ENCODE measurements at places on chromosomes 11 and 22.

DNA sequence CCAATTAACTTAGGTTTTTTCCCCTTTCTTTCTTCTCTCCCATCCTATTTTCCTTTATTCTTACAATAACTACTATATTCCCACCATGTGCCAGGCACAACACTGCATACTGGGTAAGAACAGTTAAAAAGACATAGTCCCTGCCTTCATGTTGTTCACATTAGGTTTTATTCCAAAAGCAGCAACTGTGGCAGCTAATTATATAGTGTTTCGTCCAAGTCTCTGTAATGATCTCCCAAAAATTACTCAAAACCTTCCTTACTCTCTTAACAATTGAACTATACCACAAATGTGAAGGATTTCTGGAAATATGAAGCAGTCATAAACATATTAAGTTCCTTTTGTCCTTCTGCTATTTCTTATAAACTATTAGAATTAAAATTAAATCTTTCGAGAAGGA, 184.1 kb upstream of the C11orf58 start:
- DNase-seq, result no peak

DNA sequence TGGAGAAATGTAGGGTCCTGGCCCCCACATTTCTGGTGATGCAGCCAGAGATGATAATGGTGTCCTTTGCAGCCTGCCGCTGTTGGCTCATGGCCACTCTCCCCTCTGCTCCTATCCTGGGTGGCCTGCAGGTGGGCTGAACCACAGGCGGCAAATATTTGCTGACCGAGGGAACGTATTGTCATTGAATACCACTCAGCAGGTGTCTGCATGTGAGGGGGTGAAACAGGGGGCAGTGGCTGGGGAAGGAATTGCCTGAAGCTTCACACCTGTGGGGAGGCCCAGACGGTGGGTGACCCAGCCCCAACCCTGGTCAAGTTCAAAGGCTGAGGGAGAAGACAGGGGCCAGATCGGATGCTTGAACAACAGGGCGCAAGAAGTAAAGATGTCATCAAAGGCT, 73.3 kb upstream of the WNT11 start:
- no peak for DNase-seq

DNA sequence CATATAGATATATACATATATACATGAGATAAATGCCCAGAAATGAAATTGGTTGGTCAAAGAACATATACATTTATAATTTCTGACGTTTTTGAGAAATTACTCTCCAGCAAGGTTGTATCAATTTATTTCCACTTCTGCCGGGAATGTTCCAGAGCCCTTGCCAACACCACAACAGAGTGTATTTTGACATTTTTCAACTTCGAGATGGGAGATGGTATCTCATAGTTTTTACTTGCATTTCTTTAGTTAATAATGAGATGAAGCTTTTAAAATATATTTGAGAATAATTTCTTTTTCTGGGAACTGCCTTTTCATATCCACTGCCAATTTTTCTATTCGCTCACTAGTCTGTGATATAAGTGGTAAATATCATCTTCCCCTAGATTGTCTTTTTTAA, 19.3 kb upstream of the CLMP start:
- no peak for DNase-seq

GRCh38 chr22:36753916-36754315, 22.0 kb downstream of the IFT27 start:
- DNase-seq, result no peak

DNA sequence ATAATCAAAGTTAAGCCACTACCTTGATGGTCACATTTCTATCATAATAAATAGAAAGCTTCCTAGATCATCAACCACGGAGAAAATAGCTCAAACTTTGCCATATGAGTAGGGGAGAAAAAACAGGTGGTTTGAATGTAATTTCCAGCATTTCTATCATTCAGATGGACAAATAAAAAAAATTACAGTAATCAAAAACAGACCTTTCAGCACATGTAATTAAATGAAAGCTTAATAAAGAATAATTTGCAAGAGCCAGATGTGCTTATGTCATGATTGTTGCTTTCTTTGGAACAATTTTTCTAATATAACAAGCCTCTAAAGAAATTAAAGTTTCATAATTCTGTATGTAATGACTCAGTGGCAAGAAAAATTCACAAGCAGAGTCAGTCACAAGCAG, 297.0 kb downstream of the SOX6 start:
- no peak for DNase-seq

- DNase-seq, result no peak
Observed at GRCh38 chr11:62921201-62921572, at the start of gene CHRM1. Gene CHRM1 (minus strand): TSS chr11:62921363. CDS start chr11:62911100, 10,263 bp downstream.

DNA sequence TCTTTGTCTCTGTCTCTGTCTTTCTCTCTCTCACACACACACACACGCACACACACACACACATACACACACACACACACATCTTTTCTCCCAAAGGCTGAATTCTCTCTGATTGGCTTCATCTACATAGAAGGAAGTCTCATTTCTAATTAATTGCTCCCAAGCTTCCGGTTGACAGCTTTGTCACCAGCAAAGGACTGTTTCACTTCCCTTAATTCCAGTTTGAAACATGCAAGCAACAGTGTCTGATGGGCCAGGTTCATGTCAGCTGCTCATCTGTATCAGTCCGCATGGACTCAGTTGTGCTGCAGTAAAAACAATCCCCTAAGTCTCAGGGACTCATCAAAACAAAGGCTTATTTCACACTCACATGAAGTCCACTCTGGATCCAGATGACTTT, 16.2 kb upstream of the PVALB start:
- no peak for DNase-seq

DNA sequence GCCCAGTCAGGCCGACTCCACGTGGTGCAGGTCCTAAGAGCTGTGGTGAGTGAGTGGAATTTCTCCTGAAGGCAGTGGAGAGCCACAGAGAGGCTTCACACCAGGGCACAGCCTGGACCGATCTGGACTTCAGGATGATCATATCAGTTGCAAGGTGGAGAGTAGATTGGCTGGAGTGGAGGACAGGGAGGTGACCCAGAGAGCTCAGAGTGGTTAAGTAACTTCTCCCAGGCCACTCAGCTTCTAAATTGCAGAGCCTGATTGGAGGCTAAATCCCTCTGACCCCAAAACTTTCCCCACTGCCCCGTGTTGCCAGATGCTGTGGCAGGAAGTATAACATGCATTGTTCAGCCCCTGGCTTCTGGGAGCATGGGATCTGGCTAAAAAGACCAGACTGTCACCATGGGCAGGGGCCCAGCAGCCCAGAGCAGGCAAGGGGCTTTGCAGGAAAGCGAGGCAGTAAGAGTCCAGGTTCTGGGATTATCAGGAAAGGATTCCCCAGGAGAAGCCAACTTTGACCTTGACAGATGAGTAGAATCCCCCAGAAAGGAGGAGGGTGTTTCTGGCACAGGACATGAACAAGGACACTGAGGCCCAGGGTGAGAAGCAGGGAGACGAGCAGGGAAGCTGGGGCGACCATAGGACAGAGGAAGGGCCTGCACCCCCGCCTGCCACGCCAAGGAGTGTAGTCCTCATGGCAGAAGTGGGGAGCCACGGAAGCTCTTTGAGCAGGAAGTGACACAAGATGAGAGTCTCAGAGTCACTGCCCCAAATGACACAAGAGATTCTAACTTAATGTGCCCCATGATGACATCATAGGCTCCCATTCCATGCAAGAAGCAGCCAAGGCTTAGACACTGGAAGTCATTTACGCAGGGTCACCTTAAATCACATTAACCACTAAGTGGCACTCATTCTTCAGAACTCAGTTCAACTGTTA, 4.8 kb downstream of the SLC35C1 start:
- no peak for DNase-seq

- DNase-seq, result no peak
Observed at GRCh38 chr11:6260207-6260726, 629 bp downstream of the CCKBR start.

DNA sequence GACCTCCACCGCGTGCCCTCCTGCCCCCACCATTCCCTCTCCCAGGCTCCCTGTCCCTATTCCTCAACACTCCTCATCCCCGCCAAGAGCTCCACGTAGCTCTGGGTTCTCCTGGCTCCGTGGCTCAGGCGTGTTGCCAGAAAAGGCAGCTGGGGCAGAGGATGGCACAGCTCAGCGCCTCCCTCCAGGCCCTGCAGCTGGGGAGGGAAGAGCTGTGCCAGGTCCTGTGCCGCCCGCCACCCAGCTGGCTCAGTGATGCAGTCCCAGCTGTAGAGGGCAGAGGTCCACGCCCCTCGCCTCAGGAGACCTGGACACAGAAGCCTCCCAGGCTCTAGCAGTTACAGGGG, 4.2 kb downstream of the ARHGAP1 start:
- DNase-seq, result no peak

- no peak for DNase-seq
Observed at GRCh38 chr11:125346179-125346530, 149.9 kb downstream of the FEZ1 start.

DNA sequence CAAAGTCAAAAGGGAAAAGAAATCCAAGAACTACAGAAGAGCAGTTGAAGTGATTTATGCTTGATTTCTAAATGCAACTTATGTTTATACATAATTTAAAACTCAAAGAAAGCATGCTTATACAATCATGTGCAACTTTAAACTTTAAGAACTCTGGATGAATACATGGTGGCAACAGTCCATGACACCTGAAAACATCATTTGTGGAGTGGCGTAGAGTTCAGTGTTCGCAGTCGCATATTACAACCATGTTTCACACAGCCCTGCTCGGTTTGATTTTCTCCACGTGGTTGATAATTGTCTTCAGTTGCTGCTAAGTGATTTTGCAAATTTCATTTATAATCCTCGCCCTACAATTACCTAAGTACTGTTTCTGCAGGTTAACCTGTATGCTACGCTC, 45.4 kb downstream of the DKK3 start:
- no peak for DNase-seq

DNA sequence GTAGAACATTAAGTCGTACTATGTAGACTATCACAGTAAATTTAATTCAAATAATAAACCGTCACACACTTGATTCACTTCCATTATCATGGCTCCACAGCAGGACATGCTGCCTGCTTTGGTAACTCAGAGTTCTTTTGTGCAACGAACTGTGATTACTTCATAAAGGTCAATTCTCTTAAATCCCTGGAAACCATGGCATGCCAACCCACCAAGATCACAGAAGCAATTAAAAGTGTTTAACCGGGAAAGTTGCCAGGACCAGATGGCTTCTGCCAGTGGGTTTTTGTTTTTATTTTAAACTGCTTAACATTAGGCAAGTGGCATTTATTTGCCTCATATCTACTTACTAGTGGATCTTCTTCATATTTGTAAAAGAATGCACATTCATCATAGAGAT, 1162.1 kb downstream of the DLG2 start:
- DNase-seq, result no peak

DNA sequence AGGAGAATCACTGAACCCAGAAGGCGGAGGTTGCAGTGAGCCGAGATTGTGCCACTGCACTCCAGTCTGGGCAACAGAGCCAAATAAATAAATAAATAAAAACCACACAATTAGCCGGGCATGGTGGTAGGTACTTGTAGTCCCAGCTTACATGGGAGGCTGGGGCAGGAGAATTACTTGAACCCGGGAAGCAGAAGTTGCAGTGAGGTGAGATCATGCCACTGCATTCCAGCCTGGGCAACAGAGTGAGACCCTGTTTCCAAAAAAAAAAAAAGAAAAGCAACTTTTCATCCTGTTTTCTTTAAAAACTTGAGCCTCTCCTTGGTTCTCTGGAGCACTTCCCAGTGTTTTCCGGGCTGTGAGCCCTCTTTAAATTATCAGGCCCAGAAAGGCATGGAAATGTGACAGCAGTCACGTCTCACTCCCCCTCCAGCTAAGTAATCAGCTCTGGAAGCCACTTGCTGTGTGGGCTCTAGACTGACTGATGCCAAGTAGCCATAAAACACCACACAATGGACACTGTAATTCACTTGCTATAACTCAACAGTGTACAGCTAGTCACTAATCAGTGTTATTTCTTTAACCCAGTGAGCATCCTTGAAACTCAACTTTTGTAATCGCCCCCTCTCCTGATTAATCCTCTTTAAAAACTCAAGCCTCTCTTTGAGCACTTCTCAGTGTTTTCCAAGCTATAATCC, 13.0 kb upstream of the MCHR1 start:
- DNase-seq, result no peak

GRCh38 chr22:39439170-39439569, 17.6 kb upstream of the MGAT3 start:
- DNase-seq, result no peak

- DNase-seq, result no peak
Observed at GRCh38 chr22:47865626-47866025, 1103.2 kb downstream of the TBC1D22A start.

- DNase-seq, result no peak
Observed at GRCh38 chr11:81220146-81220895, 1513.3 kb downstream of the FAM181B start.

All from stimulated activated CD4-positive, alpha-beta T cell treated with anti-CD3 and anti-CD28 coated beads, Interleukin-15, amount 100 ng/mL, for 1 hour (primary cell).